ENCODE measurements at places on chromosomes 3 and 15.
A peak's percentile ranks its signal among the peaks of the same experiment; 100 is the strongest.

GRCh38 chr15:52427804-52428203 is 100.9 kb downstream of the MYO5A start:
- DNase-seq: no peak

GRCh38 chr3:49410846-49411534 is 786 bp downstream of the RHOA start:
- no peak for DNase-seq

DNA sequence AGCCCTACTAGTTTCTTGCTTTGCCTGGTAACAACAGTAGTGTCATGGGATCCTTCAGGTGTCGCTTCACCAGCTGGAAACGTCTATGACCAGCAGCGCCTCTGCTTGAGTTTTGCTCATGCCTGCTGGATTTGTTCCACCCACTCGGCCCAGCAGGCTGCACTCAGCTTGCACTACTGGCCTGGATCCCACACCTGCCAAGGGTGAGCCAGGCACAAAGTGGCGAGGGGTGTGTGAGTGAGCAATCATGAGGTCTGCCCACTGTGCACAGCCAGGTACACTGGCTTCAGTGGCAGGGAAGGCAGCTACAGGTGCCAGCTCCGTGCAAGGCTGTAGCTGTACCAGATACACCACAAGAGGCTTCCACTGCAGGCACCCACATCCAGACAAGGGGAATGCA is 282.8 kb downstream of the UBE2E2 start:
- DNase-seq: no peak

GRCh38 chr3:463252-464192 is 267.0 kb downstream of the CHL1 start:
- DNase-seq: no peak

DNA sequence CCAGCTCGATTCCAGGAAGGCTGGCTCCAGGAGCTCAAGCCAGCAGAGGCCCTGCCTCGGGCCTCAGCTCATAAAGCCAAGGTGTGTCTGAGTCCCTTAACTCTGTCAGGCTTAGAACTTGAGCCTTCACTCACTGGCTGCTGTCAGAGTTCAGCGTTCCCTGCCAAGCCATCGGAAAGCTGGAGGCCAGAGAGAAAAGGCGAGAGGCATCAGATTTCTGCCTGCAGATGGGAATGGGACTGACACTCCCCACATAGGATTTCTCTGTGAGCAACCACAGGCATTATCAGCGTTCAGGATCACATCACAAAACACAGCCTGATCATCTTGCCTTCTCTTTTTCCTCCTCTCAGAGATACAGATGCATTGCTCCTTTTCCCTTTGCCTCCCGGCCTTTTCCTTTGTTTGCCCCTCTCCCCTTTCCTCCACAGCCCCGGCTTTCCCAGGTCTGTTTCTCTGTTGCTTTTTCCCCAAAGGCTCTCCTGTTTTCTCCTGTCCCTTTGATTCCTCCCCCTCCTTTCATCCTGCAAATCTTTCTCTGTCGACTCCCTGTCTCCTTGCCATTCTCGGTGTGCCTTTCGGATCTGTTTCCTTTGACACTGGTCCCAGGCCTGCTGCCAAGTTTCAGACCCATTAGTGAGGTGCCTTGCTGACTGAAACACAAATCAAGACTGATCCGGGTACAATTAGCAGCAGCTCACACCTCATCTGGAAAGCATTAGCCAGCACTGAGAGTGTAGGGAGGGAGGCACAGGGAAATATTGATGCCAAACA is 44.5 kb upstream of the BOC start:
- peak; percentile 48 for DNase-seq

- no peak for DNase-seq
Measured at GRCh38 chr3:128973988-128974564, 19.8 kb downstream of the CFAP92 start.

DNA sequence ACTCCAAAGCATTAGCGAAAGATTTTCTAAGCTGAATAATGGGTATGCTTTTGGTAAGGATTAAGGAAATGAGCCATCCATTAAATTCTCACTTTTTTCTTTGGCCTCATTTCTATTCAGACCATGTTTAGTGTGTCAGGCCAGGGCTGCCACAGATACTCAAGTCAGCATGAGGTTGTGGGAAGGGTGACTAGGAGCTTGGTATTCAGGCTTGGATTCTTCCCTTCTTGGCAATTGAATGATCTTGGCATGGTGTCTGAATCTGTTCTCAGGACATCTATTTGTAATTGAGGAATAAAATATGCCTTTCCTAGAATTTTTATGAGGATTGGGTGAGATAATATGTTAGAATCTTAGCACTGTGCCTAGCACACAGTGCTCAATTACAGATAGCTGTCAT is 11.2 kb downstream of the CCNB2 start:
- no peak for DNase-seq

DNA sequence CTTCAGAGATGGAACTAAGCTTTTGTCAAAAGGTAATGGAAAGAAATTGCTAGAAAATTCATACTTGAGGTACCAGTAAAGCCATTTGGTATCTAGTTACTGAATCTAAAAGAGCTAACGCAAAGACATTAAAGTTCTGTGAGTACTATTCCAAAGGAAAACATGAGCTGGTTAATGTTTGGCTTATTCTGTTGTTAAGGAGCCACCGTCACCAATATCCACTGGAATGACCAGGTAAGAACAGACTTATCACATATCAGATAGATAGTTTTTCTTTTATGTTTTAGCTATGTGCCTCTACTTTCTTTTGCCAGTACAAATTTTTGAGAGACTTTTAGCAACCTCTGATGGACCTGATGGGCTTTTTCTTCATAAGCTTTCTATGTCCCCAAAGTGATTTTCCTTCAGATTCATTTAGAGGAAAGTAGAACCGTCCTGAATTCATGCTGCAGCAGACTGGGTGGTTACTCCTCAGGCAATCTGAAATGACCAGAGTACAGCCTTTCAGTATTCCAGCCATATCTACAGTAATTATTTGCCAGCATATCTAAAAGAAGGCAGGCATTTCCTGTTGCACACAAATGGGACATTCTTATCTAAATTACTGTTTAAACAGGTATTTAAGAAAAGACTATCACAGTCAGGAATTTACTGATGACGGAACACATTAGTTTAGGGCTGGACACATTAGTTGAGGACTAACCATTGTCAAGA is 274.1 kb downstream of the MECOM start:
- DNase-seq: no peak

- DNase-seq: no peak
Measured at GRCh38 chr3:140834266-140835037, 107.2 kb upstream of the SLC25A36 start.

- no peak for DNase-seq
Measured at GRCh38 chr3:81005992-81006391, 755.5 kb downstream of the GBE1 start.

GRCh38 chr3:53571264-53571663 is 76.9 kb downstream of the CACNA1D start:
- no peak for DNase-seq

GRCh38 chr15:26882112-26882511 is 15.2 kb downstream of the GABRA5 start:
- no peak for DNase-seq
